ENCODE measurements at places on chromosomes 11 and 22.
A peak's percentile ranks its signal among the peaks of the same experiment; 100 is the strongest.

DNA sequence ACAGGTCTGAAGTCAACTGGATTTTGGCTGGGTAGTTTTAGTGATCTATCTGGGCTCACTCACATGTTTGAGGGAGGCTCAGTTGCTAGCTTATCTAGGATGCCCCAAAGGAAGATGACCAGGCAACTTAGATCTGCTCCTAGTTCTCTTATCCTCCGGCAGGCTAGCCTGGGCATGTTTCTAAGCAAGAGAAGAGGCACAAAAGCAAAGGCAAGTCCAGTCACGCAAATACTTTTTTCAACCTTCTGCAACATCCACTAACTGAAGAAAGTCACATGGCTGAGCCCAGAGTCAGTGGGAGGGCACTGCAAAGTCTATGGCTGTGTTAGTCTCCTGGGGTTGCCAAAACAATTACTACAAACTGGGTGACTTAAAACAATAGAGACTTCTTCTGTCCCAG, 32.9 kb upstream of the FSHB start:
- no peak for DNase-seq

DNA sequence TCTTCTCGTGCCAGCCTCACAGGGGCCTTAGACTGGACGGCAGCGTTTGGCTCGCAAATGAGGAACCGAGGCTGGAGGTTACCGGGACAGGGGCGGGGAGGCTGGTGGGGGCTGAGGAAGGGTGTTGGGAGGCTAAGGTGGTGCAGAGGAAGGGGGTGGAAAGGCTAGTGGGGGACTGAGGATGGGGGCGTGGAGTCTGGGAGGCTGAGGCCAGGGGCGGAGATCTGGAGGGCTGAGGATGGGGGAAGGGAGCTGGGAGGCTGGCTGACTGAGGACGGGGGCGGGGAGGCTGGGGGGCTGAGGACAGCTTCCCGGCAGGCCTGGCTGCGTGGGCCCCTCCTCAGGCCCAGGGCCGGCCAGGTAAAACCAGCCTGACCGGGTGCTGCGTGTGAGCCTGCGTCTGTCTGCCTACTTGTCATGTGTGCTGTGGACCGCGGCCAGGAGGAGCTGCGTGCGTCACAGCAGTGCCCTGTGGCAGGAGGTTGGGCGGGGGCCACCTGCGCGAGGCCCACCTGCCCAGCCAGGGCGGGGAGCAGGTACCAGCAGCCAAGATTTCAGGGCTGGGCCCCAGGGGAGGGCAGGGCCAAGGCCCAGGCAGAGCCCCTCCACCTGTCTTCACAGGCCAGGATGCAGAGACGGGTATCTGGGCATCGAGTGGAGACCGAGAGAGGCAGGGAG, 9.4 kb upstream of the PIM3 start:
- DNase-seq = no peak

GRCh38 chr22:29206372-29207242, 911 bp downstream of the EMID1 start:
- no peak for DNase-seq

DNA sequence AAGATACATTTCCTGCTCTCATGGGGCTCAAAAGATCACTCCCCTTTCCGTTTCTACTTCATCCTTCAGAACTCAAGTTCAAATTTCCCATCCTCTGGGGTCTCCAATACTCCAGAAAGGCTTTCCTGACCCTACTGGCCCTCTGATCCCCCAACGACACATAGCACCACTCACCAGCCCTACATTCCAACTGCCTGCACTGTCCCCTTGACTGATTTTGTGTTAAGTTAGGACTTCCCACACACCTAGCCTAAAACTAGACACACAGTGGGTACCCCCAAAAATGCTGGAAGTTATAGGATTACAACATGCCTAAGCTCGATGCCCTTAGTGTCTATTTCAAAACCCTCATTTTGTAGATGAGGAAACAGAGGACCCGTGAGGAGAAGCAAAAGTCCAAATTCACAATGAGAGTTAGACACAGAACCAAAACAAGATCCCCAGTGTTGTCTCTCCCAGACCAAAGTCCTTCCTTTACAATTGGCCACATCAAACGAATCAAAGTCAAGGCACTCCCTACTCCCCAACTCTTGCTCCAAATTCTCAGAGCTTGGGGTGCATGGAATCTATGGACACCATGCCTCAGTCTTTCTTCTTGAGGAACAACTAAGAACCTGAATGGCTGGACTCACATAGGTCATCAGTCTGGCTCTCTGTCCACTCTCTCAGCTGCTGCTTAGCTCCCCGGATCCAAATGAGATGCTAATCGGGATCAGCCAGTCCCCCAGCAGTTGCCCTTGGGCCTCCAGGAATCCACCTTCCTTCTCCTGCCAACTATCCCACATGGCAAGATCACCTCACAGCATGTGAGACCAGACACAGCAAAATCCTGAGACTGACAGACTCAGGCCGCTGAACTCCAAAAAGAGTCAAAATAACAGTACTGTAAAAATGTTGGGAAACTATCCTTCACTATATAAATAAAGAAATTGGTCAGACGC, 1.7 kb downstream of the CLPB start:
- no peak for DNase-seq

DNA sequence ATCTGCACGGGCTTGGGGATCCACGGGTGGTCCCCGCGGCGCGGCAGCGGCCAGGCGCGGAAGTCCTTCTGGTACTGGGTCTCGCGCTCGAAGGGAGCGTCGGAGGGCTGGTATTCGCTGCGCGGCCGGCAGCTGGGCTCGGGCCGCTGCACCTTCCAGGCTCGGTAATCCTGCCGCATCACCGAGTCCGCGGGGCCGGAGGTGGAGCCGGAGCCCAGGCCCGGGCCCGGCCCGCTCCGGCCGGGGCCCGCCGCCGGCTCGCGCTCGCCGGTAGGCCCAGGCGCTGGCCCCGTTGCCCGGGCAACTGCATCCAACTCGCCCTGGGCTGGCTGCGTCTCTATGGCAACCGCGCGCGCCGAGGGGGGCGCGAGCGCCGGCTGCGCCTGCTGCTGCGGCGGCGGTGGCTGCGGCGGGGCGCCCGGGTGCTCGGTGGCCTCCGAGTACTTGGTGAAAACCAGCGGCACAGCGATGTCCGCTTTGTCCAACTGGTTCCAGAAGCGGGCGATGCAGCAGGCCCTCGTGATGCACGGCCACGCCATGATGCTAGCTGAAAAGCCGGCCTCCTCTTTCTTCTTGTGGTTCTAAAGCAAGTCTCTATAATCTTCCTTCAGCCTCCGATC, 897 bp downstream of the MAP6 start:
- DNase-seq = peak; percentile 24

- DNase-seq = no peak
These were observed 33.6 kb upstream of the RELT start for GRCh38 chr11:73342633-73343032.

GRCh38 chr22:40326905-40327735, 19.2 kb upstream of the ADSL start:
- no peak for DNase-seq

- no peak for DNase-seq
These were observed 14.1 kb downstream of the ANKK1 start for GRCh38 chr11:113401718-113402117.

- no peak for DNase-seq
These were observed 82.0 kb downstream of the PARVA start for GRCh38 chr11:12459374-12459773.

DNA sequence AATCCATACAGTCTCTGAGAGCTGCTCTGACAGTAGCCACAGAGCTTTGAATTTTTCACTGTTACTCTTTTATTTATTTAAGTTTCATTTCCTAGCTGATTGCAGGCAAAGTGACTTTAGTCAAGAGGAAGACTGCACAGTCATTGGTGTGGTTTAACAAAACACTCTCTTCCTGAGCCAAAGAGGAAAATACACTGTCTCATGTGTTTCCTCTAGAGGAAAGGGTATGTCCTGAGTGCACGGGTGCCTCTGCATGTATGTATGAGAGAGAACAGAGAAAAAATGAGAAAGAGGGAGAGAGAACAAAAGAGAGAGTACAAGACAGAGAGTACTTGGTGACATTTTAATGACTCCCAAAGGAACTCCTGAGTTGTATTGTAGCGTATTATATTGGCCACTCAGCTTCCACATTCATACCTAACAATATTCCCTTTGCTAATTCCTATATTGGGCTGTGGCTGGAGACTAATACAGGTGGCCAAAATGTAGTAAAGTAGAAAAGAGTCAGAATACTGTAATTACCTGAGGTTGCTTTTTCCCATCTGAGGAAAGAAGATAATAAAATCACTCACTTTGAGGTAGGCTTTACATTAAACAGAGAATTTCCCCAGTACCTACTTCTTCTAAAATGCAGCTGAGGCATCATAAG, at the start of gene OR4D9:
OR4D9 (plus strand) TSS at position 599 of the 649 bp plus-strand sequence. CDS start 3,374 bp downstream, outside the sequence.
- DNase-seq = no peak

DNA sequence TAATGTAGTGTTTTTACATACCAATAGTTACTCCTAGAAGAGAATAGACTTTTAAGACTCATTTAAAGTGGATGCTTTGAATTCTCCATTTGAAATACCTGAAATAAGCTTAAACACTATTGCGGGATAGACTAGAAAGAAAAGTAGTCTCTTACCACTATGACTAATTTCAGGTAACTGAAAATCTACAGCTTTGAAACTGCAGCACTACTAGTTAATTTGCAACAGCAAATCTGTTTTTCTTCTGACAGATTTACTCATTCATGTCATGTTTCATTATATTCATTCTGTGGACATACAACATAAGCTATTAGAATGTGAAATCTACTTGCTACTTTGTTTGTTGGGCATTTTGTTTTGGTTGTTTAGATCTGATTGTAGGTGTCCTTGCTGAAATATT, 153.6 kb downstream of the MAML2 start:
- DNase-seq = no peak

GRCh38 chr11:121372671-121373429, 79.3 kb upstream of the SORL1 start:
- no peak for DNase-seq

- DNase-seq = no peak
These were observed 107.1 kb downstream of the PTPRJ start for GRCh38 chr11:48087422-48087821.

DNA sequence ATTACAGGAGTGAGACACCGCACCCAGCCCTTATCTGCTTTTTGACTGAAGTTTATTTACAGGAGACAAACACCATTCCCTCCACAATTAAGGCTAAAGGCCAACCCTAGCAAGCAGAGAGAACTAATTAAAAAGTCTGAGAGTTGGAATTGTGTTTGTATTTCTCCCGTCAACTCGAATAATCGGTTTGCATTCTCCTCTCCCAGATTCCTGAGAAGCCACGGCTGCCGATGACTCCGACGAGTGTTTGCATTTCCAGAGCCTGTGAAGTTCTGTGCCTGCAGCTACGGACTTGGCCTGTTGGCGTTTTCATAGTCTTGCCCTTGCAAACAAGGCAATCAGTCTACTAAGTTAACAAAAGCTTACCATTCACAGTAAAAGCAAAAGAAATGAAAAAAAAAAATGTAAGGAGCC, 73.2 kb upstream of the NUP50 start:
- no peak for DNase-seq

- DNase-seq = no peak
These were observed 125.7 kb upstream of the C11orf58 start for GRCh38 chr11:16612566-16613261.

DNA sequence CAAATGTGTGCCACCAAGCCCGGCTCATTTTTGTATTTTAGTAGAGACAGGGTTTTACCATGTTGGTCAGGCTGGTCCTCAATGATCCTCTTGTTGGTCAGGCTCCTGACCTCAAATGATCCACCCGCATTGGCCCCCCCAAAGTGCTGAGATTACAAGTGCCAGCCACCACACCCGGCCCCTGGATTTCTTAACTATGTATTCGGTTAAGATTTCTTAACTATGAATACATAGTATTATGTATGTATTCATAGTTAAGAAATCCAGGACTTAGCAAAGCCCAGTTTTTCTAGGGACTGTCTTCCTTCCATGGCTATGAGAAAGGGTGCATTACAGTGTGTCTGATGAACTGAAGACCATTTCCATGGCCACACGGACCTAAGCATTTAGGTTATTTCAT, 1.7 kb downstream of the C11orf91 start:
- DNase-seq = no peak

- DNase-seq = no peak
These were observed 1.4 kb downstream of the CTTN start for GRCh38 chr11:70399681-70400112.

DNA sequence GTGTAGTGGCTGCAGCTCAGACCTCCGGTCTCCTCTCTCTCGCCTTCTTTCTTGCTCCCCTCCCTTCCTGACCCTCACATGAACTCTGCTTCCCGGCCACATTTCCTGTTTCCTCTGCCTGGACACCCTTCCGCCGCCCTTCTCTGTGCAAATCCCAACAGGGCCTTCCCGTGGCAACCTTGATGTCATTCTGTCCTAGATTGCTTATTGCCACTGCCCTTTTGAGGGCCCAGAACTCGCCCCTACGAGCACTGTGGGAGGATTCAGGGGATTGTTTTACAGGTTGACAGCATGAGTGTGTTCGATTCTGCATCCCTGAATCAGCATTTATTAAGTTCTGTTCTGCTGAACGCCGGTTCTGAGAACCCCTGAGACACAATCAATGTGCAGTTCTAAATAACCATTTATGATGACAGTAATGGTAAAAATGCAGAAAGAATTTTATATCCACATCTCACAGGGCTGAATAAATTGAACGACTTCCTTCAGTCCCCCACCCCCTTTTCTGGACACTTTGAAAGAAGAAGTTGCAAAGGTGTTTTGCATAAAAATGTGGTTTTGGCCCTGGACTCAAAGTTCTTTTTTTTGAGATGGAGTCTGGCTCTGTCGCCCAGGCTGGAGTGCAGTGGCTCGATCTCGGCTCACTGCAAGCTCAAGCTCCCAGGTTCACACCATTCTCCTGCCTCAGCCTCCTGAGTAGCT, 6.4 kb downstream of the BATF2 start:
- no peak for DNase-seq

DNA sequence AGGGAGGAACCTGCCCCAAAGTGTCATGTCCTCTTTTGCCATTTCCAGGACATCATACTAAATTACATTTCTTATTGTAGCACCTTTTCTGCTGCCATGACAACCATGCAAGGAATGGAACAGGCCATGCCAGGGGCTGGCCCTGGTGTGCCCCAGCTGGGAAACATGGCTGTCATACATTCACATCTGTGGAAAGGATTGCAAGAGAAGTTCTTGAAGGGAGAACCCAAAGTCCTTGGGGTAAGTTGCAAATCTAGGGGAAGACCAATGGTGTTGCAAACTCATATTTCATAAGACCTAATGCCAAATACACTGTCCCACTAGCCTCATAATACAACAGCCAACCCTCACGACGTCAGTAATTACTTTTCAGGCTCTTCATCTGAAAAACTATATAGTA, 11.7 kb downstream of the MS4A4A start:
- no peak for DNase-seq

GRCh38 chr11:3003396-3004231, 11.5 kb upstream of the NAP1L4 start:
- no peak for DNase-seq

DNA sequence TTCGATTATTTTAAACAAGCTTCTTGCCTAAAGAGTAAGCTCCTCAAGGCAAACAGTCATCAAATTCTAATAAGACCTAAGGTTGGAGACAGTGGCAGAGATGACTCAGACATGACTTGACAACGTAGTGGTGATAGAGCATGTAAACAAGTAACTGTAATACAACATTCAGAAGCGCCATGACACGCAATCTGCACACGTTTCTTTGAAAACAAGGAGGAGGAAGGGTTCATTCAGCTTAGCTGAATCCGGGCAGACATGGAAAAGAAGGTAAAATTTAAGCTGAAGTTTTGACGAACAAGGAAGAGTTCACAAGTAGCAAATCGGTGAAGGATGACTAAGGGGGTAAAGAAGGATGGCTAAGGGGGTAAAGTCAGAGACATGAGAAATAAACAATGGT, 152.4 kb upstream of the ZC3H12C start:
- DNase-seq = no peak
